ENCODE measurements at places on chromosomes 7 and 10.

- no peak for DNase-seq
Measured at GRCh38 chr10:123480845-123481244, 185.3 kb upstream of the GPR26 start.

DNA sequence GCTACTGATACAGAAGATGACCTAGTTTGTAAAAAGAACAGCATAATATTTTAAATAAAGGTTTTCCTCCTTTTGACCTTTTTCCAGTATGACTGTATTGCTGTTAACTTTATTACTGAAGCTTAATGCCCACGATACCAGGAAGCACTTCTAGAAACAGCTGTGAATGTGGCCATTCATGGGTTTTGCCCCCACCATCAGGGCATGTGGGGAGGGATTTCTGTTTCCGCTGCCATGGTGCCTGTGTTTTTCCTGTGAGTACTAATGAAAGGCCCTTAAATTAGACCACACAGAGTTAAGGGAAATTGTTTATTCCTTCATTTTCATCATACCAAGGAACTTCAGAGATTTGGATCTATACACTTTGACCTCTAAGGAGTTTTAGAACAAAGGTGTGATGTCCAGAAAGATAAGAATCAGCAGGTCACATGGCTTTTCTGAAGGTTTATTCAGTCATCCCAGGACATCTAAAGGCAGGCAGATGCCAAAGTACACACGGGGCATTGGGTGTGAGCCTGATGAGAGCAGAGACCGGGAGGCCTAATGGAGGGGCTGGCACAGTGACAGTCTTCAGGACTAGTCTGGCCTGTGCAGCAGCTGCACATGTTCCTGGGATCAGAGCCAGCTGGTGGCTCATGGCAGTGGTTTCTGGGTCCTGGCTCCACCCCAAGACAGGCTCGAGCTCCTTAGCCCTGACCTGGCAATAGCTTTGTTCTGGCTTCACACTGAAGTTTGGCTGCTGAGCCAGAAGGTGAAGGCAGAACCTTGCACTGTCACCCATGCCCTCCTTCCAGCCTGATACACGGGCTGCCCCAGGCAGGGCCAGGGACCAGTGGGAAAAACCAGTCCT lies 190.9 kb downstream of the REEP3 start:
- DNase-seq: no peak

DNA sequence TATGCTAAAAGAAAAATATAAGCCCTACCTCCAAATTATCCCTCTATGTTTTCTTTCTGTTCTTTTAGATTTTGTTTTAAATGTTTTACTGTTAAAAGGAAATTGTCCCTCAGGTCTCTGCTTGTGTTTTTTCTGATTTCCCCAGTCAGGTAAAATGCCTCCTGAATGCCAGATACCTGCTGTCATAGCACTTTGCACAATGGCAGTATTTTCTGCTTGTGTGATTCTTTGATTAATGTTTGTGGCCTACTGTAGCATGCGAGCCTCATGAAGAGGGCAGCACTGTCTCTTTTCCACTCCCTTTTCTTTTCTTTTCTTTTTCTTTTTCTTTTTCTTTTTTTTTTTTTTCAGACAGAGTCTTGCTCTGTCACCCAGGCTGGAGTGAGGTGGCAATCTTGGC lies 71.2 kb downstream of the TEX36 start:
- DNase-seq: no peak

DNA sequence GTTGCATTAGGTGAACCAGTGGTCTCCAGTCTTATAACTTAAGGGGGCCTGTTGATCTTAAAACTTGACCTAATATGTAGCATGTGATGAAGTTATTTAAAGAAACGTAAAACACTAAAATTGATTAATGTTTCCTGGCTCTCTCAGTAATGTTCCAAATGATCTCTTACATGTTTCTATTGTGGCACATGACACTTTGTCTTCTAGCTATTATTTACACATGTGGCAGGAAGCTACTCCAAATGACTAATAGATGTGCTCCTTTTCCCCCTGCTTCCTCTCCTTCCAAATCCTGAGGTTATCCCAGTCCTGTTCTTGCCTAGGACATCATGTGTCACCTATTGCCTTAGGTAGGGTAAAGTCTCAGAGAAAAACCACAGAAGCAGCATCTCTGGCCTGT lies 89.4 kb downstream of the FAS start:
- no peak for DNase-seq

- peak; percentile 35 for DNase-seq
Measured at GRCh38 chr7:122887198-122887597, 938 bp upstream of the CADPS2 start.

DNA sequence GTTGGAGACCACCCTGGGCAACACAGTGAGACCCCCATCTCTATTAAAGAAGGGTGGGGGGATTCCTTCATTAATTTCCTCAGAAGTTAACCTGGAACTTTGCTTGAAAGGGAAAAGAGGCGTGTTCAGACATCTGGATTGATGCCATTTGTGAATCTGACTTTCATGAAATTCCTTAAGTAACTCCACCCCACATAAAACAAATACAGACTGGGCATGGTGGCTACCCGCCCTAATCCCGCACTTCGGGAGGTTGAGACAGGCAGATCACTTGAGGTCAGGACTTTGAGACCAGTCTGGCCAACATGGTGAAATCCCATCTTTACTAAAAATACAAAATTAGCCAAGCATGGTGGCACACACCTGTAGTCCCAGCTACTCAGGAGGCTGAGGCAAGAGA lies 75.0 kb downstream of the EEPD1 start:
- DNase-seq: no peak

- no peak for DNase-seq
Measured at GRCh38 chr10:43943119-43943817, 294.6 kb upstream of the ZNF32 start.

- no peak for DNase-seq
Measured at GRCh38 chr10:49608166-49609005, 1.7 kb upstream of the SLC18A3 start.

DNA sequence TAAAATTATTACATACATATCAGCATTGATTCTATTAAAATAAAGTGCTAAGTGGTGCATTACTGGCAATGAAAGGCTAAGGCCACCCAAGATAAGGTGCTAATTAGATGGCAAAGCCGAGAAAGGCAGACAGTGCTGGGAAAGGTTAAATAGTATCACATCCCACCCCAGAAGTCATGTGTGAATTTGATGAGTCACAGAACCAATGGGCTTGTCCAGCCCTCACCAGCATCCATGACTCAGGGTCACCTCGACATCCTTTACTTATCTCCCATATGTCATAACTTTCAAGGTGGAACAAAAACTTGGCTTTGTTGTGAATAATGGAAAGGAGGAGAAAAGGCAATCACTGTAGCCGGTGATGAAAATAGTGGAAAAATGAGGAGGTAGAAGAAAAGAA lies 459.1 kb downstream of the PLXNA4 start:
- no peak for DNase-seq

DNA sequence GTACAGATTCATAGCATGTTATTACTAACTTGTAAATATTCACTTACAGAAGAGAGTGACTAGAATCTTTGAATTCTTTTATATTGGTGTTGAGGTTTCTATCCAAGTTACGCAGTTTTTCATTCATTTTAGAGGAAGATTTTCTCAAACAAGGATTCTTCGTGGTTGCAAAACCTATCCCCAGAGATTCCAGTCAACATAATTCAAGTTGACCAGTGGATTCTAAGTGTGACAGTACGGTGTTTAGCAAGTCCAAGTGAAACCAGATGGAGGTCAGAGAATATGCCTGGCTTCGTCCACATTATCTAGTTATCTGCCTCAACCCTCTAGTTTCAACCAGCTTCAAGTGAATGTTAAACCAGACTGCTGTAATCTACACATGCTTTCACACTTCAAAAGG lies 131.9 kb downstream of the SDK1 start:
- no peak for DNase-seq

Data from GM13977 (cell line).